ENCODE measurements at places on chromosomes 3 and 15. TPM values are rescaled to one million over a fixed set of nuclear protein-coding genes. Genes with fewer than 3 reads are reported as not detected.

Gene WDR5B
- 6.9 TPM for total RNA-seq

Gene DOCK3
- total RNA-seq: 0.86 TPM

Gene PRSS50
- 0.27 TPM for total RNA-seq

Gene ZDHHC19
- total RNA-seq: not detected

Gene SLC24A5
- total RNA-seq: not detected

Gene CKMT1A
- total RNA-seq: 1.8 TPM

Gene IQCH
- total RNA-seq: 5.8 TPM

Gene GNAI2
- total RNA-seq: 67.8 TPM

Gene RASGRF1
- 0.38 TPM for total RNA-seq

GRCh38 chr3:52090131-52090932 lies 34.0 kb upstream of the DUSP7 start:
- ATAC-seq: peak; percentile 29

GRCh38 chr3:129688271-129688895 lies 81.9 kb upstream of the PLXND1 start:
- peak; percentile 95 for ATAC-seq

GRCh38 chr3:16370872-16371740 lies 106.1 kb downstream of the OXNAD1 start:
- ATAC-seq: peak; percentile 35

- no peak for ATAC-seq
Observed at GRCh38 chr3:191412759-191413158, 48.2 kb upstream of the PYDC2 start.

DNA sequence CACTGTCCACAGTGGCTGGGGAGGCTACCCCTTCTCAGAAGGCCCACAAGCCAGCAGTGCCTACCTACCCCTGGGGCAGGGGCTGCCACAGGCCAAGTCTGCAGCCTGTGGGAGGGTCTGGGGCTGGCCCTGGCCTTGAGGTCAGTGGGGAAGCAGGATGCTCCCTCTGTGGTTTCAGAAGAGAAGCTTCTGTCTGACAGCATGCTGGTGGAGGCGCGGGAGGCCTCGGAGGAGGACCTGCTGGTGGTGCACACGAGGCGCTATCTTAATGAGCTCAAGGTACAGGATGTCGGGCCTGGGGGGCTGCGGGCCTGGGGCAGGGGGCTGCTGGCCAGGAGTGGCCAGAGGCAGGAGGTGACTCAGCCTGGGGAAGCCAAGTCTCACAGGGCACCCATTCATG lies 3.2 kb downstream of the HDAC11 start:
- ATAC-seq: no peak

- no peak for ATAC-seq
Observed at GRCh38 chr3:94413336-94414108, 350.7 kb downstream of the NSUN3 start.

DNA sequence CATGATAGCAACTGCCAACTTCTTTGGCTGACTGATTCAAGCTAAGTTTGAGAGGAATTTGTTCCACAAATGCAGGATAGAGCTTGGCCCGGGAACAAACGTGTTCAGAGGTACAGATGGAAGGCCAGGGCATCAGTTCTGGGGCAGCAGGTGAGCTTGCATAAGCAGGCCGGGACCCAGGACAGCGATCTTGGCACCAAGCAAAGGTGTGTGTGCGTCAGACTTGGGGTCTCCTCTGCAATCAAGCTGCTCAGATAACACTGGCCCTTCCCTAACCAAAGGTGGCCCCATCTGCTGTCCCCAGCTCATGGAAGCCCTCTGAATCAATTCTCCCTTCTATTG lies 155.6 kb downstream of the MEGF11 start:
- no peak for ATAC-seq

- no peak for ATAC-seq
Observed at GRCh38 chr15:60328852-60329443, 68.8 kb downstream of the ANXA2 start.

DNA sequence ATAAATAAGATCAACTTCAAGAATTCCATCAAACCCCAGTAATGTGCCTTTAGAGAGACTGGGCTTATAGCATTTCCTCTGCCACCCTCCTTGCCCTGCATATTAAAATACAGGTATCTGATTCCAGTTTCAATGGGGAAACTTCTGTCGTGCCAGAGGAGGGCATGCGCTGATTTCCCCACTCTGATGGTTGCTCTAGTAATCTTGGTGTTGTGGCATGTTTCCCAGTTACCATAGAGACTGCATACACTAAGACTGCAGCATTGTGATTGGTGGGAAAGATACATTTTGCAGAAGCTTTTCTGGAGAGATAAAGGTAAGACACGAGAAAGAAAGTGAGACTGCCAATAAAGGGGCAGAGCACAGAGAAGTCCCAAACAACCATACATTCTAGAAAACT lies 225.6 kb downstream of the TIGIT start:
- peak; percentile 100 for ATAC-seq

- no peak for ATAC-seq
Observed at GRCh38 chr3:62562596-62562995, 189.2 kb upstream of the FEZF2 start.

DNA sequence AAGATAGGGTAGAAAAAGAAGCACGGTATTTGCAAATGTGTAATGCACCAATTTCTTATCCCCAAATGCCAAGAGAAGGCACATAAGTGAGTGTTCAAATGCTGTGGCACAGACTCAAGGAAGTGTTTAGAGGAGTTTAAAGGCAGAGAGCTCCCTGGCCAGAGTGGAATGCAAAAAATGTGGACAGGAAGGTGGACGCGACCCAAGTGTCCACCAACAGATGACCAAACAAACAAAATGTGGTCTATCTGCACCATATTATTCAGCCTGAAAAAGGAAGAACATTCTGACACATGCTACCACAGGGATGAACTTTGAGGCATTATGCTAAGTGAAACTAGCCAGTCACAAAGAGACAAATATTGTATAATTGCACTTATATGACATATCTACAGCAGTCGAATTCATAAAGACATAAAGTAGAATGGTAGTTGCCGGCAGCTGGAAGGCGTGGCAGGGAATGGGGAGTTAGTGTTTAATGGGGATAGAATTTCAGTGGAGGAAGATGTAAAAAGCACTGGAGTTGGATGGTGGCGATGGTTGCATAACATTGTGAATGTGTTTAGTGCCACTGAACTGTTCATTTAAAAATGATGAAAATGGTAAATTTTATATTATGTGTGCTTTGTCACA lies 126.6 kb downstream of the SRGAP3 start:
- ATAC-seq: no peak

GRCh38 chr15:75666823-75667501 lies 19.2 kb downstream of the SNX33 start:
- peak; percentile 94 for ATAC-seq

GRCh38 chr3:50269977-50270413 lies 1.0 kb downstream of the SEMA3B start:
- ATAC-seq: no peak

GRCh38 chr15:77658304-77658703 lies 25.6 kb upstream of the LINGO1 start:
- ATAC-seq: no peak

- ATAC-seq: no peak
Observed at GRCh38 chr15:83166830-83167229, 40.8 kb downstream of the HDGFL3 start.

DNA sequence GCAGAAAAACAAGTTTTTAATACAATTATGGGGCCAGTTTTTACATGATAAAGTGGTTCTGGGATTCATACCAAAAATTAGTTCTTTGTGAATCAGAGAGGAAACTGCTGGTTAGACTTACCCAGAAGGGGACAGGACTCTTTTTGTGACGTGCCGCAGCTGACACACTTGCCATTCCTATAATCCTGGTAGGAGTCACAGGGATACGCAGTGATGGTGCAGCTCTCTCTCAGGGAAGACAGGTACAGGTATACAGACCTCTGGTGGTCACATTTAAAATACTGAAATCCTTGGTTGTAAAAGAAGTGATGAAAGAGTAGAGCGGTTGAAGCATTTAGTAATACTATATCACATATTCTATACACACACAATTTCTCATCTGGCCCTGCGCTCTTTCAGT lies 20.2 kb upstream of the TMEM41A start:
- ATAC-seq: no peak

- no peak for ATAC-seq
Observed at GRCh38 chr3:144270100-144270499, 298.5 kb downstream of the DIPK2A start.

DNA sequence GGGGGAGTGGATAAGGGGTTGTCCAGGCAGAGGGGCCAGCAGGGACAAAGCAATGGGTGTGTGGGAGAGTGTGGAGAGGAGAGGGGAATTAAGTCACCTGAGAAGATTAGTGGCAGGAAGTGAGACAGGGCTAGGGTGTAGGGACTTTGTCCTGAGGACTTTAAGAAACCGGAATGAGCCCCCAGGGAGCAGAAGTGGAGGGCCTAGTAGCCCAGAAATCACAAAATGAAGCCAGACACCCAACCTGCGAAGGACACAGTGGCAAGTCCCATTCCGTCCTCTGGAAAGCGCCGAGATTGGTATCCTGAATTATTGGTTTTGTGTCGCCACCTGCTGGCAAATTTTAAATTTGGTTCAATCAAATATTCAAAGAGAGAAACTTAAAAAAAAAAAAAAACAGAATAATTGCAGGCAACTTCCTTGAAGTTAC lies 78.0 kb upstream of the SLC25A36 start:
- peak; percentile 63 for ATAC-seq

- ATAC-seq: no peak
Observed at GRCh38 chr3:122538956-122539490, 24.3 kb upstream of the KPNA1 start.

DNA sequence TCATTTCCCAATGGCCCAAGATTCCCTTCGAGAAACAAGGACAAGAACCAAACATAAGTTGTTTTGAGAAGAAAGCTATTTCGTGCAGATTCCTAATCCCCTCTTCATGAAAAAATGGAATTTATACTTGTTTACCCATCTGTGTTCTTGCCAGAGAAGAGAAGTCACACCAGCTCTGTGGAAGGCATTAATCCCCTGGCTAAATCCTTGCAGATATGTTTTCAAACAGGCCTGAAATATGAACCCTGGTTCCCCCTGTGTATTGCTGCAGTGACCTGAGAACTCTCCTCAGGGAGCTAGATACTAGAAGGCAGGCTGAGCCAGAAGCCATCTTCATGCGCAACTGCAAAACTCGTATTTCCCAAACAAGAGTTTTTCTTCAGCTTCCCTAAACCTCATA lies 337.7 kb downstream of the NEK10 start:
- ATAC-seq: no peak

DNA sequence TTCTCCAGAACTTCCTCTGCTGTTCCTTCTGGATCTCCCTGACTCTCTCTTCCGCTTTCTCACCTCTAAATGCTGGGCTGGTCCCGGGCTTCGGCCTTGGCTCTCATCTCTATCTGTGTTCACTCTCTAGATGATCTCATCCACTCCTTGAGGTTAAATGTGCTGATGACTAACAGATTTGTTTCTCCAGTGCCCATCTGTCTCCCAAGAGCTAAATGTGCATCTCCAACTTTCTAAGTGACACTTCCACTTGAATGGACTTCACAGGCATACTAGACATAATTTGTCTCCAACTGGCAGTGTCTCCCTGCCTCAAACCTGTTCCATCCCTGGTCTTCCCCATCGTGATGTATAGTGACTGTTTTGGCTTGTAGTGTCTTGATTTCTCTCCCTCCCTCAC lies 95.3 kb downstream of the ITPR1 start:
- peak; percentile 96 for ATAC-seq

- ATAC-seq: no peak
Observed at GRCh38 chr15:80031841-80032240, 27.6 kb upstream of the ZFAND6 start.

DNA sequence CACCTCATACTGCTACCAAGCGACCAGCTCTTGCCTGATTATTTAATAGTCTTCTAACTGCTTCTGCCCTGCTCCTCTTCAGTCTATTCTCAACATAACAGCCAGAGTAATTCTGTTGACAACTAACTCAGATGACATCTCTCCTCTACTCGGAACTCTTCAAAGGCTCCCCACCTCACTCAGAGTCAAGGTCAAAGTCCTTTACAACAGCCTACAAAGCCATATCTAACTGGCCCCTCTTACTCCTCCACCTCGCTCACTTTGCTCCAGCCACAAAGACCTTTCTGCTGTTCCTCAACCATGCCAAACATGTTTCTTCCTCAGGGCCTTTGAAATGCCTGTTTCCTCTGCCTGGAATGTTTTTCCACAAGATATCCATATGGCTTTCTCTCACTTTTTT lies 43.6 kb downstream of the PIK3R4 start:
- no peak for ATAC-seq

- no peak for ATAC-seq
Observed at GRCh38 chr3:38560996-38561717, 65.0 kb downstream of the EXOG start.

DNA sequence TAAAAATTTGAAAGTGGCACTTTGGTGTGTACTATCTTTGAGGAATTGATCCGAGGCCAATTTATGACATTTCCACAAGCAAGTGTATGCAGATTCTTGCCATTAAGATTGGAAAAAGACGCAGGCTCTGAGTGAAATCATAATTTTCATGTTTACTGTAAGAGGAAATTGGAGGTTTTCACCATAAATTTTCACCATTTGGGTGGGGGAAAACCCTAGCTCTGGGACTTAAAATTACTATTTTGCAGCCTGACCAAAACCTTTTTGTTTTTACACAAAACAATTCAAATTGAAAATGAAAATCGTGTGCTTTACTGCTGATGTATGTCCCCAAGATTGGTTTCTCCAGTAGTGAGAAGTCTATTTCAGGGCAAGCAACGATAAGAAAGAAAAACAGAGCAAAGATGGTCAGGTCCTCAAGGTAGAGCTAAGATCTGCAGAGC lies 282.6 kb downstream of the FOXP1 start:
- no peak for ATAC-seq

DNA sequence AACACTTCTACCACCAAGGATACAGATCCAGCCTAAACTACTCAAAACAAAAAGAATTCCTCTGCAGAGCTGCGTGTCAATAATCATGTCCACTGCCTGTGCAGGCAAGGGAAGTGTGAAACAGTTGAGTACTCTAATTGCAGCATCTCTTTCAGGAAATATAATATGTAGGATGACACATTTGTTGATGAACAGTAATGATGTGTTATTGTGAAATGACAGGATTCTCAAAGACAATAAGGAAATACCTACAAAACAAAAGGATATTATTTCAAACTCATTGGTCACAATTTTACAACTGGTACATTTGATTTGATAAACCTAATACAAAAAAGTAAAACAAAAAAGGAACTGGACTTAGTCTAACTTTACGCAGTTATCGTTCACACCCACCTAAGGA lies 4.4 kb downstream of the SPG11 start:
- no peak for ATAC-seq

DNA sequence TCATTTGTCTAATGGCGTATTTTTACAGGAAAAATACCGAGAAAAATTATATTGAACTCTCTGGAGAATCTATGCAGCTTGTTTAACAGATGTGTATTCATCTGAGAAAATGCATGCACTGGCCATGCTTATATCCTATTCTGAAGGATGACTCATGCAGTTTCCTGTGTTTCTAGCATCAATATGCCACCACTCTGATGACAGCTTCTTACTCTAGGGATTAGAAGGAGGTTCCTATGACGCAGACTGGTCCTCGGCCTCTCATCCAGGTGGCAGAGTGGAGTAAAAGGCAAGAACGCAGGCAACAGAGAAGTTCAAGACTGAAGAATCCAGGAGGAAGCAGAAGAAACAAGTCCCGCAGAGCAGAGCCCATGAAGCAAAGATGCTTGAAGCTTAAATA lies 910.0 kb upstream of the ROBO1 start:
- peak; percentile 98 for ATAC-seq

GRCh38 chr3:64824394-64824909 lies 136.7 kb upstream of the ADAMTS9 start:
- ATAC-seq: no peak

- ATAC-seq: no peak
Observed at GRCh38 chr3:49716169-49716568, 3.3 kb downstream of the AMIGO3 start.

- no peak for ATAC-seq
Observed at GRCh38 chr15:32981536-32981935, 213.0 kb downstream of the FMN1 start.

Measured in motor neuron (in vitro differentiated cells).